A172 (cell line): ENCODE measurements at places on chromosomes 13 and 19.

DNA sequence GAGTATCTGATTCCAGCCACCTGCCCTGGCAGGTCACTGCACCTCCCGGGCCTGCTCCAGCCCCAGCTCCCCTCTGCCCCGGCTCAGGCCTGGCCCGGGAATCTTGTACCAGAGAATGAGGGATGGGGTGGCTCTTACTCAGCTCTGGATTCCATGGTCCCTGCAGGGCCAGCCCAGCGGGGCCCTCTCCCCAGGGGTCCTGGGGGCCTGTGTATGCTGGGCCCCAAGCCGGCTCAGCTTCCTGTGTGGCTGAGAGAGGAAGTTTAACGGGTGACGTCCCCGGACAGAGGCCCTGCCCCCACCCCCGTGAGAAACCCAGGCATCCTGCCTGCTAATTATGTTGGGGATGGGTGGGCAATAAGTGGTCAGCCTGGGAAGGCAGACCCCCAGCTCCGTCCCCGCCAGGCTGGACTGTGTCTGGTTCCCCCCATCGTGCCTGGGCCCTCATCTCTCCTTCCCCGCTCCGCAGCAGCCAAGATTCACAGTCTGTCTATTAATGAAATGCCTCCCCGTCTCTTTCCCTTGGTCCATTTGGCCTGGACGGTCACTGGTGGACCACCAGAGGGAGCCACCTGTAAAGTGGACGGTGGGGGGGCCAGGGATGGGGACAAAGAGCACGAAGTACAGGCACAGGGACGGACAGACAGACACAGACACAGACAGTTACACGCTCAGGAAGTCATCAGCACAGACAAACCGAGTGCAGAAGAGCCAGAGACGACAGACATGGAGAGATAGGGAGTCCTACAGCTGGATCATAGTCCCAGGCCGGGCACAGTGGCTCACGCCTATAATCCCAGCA is at the start of gene DENND1C:
Gene DENND1C (minus strand): TSS at position 247 of the 802 bp plus-strand sequence. CDS start 92 bp downstream, at position 155.
- DNase-seq = peak; percentile 41

DNA sequence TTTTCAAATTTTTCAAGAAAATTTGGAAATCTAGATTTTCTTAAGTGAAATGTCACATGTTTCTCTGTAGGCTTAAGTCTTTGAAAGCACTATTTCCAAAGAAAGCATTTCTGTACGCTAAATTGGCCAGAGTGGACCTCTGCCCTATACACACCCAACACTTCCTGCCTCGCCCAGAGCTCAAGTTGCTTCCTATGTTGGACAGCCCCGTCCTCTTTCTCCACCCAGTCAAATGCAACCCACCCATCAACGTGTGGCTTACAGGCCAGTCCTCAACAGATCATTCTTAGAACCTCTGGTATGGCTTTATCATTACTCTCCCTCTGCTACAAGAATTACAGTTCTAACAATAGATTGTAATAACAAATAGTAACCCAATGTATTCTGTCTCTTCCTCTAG is 24.2 kb downstream of the KLF12 start:
- DNase-seq = no peak

DNA sequence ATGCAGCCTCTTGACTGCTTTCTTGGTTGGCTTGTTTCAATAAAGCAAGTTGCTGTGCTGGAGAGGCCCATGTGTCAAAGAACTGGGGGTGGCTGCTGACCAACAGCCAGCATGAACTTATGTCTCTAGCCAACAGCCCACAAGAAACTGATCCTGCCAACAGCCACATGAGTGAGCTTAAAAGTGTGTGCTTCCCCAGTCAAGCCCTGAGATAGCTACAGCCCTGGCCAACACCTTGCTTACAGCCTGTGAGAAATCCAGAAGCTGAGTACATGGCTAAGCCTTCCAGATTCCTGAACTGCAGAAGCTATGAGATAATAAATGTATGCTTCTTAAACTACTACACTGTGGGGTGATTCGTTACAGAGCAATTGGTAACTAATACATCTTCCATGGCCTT is 38.9 kb upstream of the IPO5 start:
- DNase-seq = no peak

DNA sequence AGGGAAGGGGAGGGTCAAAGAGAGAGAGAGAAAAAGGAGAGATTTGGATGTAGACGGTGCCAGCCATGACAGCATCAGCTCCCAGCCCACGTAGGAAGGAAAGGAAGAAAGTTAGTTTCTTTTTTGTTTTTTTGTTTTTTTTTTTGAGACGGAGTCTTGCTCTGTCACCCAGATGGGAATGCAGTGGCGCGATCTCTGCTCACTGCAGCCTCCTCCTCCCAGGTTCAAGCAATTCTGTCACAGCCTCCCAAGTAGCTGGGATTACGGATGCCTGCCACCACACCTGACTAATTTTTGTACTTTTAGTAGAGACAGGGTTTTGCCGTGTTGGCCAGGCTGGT is 27.6 kb downstream of the ELL start:
- no peak for DNase-seq

DNA sequence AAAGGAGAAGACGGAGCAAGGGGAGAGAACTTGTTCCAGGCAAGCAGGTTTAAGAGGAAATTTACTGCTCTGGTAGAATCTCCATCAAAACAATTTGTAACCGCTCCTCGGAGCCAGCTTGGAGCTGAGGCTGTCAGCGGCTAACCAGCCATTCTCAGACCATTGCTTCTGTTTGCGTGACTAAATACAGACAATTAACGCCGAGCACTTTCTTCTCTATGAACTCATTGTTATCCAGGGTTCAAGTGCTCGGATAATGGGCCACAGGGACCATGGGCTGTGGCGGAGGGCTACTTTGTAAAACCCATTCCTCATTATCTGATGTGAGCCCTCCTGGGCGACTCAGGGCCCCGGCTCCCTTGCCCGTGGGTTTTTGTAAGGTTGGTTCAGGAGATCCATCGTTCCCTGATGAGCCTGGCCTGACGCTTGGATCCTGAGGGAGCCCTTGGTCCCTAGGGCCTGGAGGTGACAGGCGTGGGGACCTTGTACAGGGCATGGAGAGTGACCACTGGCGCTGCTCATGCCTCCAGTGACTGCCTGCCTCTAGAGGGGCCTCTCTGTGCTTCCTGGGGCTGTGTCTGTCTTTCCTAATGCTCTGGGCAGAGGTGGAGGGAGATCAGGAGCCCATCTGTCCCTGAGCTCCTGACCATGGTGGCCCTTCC is 61.5 kb upstream of the ZNF536 start:
- DNase-seq = no peak
